ENCODE measurements at places on chromosomes 4 and X.

DNA sequence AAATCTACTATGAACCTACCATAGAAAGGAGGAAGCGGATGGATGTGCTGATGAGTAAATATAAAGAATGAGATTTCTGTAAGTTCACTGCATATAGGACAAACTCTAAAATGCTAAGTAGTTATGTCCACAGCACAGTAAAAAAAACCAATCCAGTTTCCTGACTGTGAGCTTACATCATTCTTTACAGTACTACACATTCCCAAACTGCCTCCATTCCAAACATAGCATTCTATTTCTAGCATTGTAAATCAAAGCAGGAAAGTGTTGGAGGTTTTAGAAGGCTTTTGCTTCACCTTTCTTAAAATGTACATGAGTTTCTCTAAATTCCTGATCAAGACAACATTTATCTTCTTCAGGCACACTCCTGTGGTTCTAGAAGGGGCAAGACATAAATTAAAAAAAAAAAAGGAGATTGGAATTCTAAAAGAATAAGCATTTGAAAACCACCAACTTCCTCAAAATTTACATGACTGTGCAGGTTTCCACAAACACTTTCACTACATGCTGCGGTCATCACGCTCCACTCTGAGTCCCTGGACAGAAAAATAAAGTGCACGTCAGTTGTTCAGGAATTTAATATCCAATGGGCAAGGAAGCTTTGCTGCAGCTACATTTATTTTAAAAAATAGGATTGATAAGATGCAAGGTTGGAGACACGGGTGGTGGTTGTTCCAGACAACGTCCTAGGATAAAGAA lies 297.6 kb upstream of the STS start:
- no peak for DNase-seq

- DNase-seq = no peak
These were observed 9.1 kb downstream of the EMCN start for GRCh38 chr4:100508691-100509090.

- no peak for DNase-seq
These were observed 21.3 kb downstream of the WFS1 start for GRCh38 chr4:6290769-6291547.

DNA sequence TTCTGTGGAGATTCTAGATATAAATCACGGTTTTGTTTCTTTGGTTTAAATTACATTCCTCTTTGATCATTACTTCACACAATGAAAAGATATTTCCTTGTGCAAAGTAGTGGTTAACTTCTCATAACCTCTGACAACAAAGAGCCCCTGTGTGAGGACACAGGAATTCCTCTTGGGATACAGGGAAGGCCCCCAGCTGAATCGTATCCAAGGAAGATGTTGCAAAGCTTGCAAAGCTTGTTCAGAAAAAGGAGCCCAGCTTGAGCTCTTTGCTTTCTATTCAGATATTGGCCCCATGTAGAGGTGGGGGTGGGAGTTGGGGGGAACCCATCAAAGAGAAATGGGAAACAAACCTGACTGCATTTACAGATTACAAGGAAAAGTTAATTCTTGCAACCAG lies 145.7 kb downstream of the RELL1 start:
- peak; percentile 29 for DNase-seq

All from NCI-H1048 (cell line).